ENCODE measurements at places on chromosomes 11 and 22.
A peak's percentile ranks its signal among the peaks of the same experiment; 100 is the strongest.

GRCh38 chr11:68845351-68846002, 3.8 kb upstream of the CPT1A start:
- no peak for DNase-seq

- no peak for DNase-seq
These were observed 10.3 kb downstream of the YAP1 start for GRCh38 chr11:102120437-102120973.

DNA sequence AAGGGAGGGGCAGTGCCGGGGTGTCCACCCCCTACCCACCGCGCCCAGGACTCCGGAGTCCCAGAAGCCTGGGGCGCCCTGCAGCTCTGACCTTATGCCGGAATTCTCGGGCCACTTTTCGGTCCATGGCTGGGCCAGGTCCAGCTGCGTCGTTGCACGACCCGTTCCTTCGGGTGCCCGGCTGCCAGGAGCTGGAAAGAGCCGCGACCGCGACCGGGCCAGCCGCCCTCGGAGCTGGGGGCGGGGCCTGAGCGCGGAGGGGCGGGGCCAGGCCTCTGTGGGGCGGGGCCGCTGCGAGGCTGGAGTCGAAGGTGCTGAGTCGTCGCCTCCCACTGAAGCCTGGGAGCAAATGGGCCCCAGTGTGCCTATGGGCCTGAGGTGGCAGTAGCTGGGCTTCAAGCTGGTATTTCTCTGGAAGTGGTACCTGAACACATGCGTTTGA, at the start of gene USH1C:
Gene USH1C, minus strand, starts transcription at position 236 of the 442 bp plus-strand sequence. Its CDS starts 109 bp downstream, at position 127.
- DNase-seq, result no peak

- DNase-seq, result no peak
These were observed 626 bp upstream of the F2 start for GRCh38 chr11:46718155-46719019.

DNA sequence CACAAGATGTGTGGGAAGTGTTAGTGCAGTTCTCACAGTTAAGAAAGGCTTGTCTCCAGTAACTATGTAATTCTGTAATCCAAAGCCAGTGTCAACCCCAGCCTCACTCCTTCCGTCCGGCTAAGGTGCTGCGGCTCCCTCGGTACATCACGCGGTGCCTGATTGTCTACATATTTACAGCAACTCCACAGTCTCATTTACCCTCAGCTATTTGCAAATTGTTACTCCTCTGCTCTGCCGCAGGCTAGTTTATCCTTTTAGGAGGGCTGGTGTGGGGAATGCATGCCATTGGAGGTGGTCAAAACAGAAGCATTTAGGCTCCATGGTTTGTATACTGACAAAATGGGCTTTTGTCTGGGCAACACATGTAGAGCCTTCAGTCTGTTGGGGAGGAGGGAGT, 358.3 kb downstream of the METTL15 start:
- no peak for DNase-seq

DNA sequence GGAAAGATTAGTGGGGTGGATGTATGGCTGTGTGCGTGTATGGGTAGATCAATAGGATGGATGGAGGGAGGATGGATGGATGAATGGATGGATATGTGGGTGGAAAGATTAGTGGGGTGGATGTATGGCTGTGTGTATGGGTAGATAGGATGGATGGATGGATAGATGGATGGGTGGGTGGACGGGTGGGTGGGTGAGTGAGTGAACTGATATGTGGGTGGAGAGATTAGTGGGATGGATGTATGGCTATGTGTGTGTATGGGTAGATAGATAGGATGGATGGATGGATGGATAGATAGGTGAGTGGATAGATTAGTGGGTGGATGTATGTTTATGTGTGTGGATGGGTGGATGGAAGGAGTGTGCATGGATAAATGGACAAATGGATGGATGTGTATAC, 87.6 kb upstream of the LDLRAD3 start:
- no peak for DNase-seq

- DNase-seq, result peak; percentile 96
These were observed at the start of gene NUP98 for GRCh38 chr11:3797329-3798090. NUP98 (minus strand) TSS chr11:3797554; CDS start chr11:3782117, 15,437 bp downstream.

GRCh38 chr22:29860006-29860766, 22.1 kb upstream of the ASCC2 start:
- no peak for DNase-seq

DNA sequence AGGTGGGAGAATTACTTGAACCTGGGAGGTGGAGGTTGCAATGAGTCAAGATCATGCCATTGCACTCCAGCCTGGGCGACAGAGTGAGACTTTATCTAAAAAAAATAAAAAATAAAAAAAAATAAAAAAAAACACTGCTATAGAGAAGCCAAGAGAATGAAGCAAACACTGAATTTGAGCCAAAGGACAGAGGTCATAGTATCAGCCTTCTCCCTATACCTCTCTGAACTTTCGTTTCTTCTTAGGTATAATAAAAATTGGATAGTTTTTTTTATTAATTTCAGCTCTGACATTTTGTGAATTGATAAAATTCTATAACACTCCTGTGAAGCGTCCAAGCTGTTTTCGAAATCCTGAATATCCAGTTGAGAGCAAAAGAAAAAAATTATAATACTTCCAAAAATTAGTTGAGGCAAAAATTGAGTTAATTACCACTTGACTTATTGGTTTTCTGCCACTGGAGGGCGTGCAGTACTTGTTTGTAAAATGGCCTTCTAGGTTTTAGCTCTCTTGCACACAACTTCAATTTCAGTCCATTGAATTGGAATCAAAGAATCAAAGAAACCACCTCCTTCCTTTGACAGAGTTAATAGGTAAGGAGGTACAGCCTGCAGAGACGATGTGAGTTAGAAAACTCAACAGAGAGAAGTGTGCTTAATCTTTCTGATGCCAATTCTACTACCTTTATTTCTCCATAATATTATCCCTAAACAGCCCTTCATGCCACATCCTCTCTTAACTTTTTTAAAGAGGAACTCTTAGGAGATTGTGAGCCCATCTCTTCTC, 143.2 kb downstream of the BBOX1 start:
- DNase-seq, result peak; percentile 4

GRCh38 chr11:93579187-93579751, 36.1 kb upstream of the SMCO4 start:
- no peak for DNase-seq

- DNase-seq, result no peak
These were observed 3.9 kb downstream of the LMF2 start for GRCh38 chr22:50503475-50504145.

GRCh38 chr11:1401656-1402221, 12.0 kb downstream of the BRSK2 start:
- peak; percentile 89 for DNase-seq

- DNase-seq, result no peak
These were observed 138.5 kb downstream of the ARHGAP42 start for GRCh38 chr11:100825626-100826025.
